Activated T-helper 2 cell treated with anti-CD3 and anti-CD28 coated beads, Interferon-gamma antibody, Interleukin-2, Interleukin-4, amounts not matched to agents 10 μg/mL and 5 μg/mL and 100 μg/mL, durations not matched to agents 14 hours and 24 hours and 36 hours (primary cell): ENCODE measurements at places on chromosomes 11 and 22.

GRCh38 chr11:303363-303762 lies 4.0 kb upstream of the IFITM5 start:
- peaks cover 19% of the 10 kb centered on the region for H3K4me1 ChIP-seq
- no peak overlapping the region for H3K4me3 ChIP-seq
- H3K27ac ChIP-seq = no peak overlapping the region
- H3K36me3 ChIP-seq = peaks cover 5% of the 10 kb centered on the region

DNA sequence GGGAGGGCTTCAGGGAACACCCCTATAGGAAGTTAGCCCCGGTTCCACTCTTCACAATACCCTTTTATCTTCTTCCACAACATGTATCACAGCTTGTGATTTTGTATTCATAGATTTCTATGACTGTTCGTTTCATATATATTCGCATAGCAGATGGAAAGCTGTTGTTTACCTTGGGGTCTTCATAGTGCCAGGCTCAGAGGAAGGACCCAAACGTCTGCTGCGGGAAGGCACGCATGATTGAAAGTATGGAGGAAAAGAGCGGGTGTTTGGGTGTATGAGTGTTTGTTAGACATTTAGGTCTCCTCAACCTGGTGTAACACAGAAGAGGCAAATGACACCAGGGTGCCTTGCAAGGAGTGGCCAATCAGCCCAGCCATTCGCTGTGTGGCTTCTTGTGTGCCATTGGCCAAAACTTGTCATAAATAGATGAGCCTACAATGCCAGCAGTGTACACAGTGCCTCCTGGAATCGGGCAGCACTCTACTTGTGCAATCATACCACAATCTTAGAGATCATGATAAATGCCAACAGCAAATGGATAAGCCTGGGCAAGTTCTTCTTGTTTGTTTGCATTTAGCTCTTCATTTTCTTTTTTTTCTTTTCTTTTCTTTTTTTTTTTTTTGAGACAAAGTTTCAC lies 10.9 kb upstream of the ADA2 start:
- no peak overlapping the region for H3K4me3 ChIP-seq
- DNase-seq = no peak
- H3K27me3 ChIP-seq = no peaks in the 10 kb centered on the region
- no peaks in the 10 kb centered on the region for H3K36me3 ChIP-seq
- H3K27ac ChIP-seq = no peak overlapping the region

DNA sequence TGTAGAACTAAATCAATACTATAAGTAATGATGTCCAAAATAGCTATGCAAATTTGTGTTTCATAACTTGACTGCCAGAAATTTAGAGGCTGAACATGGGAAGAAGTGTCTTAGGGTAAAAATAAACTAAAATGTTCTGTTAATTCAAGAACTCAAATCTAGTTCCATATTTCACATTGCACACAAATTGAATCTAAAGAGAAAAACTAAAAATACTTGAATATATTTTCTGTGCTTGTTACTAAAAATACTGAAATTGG lies 43.5 kb downstream of the FANCF start:
- DNase-seq = no peak
- no peak overlapping the region for H3K27ac ChIP-seq
- H3K4me1 ChIP-seq = no peaks in the 10 kb centered on the region
- H3K36me3 ChIP-seq = no peaks in the 10 kb centered on the region
- no peak overlapping the region for H3K4me3 ChIP-seq

DNA sequence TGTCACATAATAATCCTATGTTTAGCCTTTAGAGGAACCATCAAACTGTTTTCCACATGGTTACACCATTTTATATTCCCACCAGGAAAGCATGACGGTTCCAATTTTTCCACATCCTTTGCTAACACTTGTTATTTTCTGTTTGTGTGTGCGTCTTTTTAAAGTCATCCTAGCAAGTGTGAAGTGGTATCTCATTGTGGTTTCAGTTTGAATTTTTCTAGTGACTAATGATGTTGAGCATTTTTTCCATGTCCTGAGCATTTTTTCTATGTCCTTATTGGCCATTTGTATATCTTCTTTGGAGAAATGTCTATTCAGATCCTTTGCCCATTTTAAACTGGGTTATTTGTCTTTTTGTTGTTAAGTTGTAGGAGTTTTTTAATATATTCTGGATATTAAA lies 53.7 kb upstream of the DEPDC7 start:
- no peak for DNase-seq
- no peaks in the 10 kb centered on the region for H3K27me3 ChIP-seq
- peaks cover 11% of the 10 kb centered on the region for H3K4me1 ChIP-seq
- H3K36me3 ChIP-seq = peaks cover 32% of the 10 kb centered on the region
- no peak overlapping the region for H3K27ac ChIP-seq

DNA sequence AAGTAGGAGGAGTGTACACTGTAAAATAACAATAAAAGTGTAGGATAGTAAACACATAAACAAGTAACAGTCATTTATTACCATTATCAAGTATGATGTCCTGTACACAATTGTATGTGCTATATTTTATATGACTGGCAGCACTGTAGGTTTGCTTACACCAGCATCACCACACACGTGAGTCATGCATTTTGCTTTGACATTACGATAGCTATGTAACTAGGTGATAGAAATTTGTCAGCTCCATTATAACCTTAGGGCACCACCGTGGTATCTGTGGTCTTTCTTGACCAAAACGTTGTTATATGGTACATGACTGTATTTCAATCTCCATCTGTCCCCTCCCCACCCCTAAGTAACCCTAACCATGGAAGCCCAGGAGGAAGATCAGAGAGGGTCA lies 1.1 kb downstream of the DNAL4 start:
- H3K27ac ChIP-seq = peak overlapping the region; percentile 59
- H3K4me1 ChIP-seq = peaks cover 8% of the 10 kb centered on the region
- H3K27me3 ChIP-seq = peaks cover 2% of the 10 kb centered on the region
- DNase-seq = no peak

GRCh38 chr11:113555071-113555619 lies 79.9 kb upstream of the DRD2 start:
- H3K4me1 ChIP-seq = peaks cover 10% of the 10 kb centered on the region
- H3K36me3 ChIP-seq = no peaks in the 10 kb centered on the region
- H3K27me3 ChIP-seq = peaks cover 9% of the 10 kb centered on the region
- H3K4me3 ChIP-seq = no peak overlapping the region
- no peak for DNase-seq

GRCh38 chr11:113248702-113249490 lies 65.5 kb upstream of the TTC12 start:
- peaks cover 17% of the 10 kb centered on the region for H3K27me3 ChIP-seq
- H3K4me1 ChIP-seq = peaks cover 24% of the 10 kb centered on the region
- DNase-seq = no peak
- H3K27ac ChIP-seq = peak overlapping the region; percentile 38
- no peaks in the 10 kb centered on the region for H3K36me3 ChIP-seq

DNA sequence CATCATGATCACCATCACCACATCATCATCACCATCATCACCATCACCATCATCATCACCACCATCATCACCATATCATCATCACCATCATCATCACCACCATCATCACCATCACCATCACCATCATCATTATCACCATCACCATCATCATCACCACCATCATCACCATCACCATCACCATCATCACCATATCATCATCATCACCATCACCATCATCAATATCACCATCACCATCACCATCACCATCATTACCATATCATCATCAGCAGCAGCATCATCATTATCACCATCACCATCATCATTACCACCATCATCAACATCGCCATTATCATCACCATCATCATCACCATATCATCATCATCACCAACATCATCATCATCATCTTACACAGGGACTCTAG lies 351.1 kb downstream of the MIAT start:
- no peaks in the 10 kb centered on the region for H3K4me1 ChIP-seq
- H3K36me3 ChIP-seq = no peaks in the 10 kb centered on the region
- no peaks in the 10 kb centered on the region for H3K27me3 ChIP-seq
- H3K4me3 ChIP-seq = no peak overlapping the region
- DNase-seq = no peak

- no peak for DNase-seq
- H3K4me3 ChIP-seq = no peak overlapping the region
- no peaks in the 10 kb centered on the region for H3K27me3 ChIP-seq
Measured at GRCh38 chr11:103807806-103808205, 228.6 kb upstream of the DDI1 start.
